Foreskin melanocyte (primary cell): ENCODE measurements at places on chromosomes 1 and 21.

DNA sequence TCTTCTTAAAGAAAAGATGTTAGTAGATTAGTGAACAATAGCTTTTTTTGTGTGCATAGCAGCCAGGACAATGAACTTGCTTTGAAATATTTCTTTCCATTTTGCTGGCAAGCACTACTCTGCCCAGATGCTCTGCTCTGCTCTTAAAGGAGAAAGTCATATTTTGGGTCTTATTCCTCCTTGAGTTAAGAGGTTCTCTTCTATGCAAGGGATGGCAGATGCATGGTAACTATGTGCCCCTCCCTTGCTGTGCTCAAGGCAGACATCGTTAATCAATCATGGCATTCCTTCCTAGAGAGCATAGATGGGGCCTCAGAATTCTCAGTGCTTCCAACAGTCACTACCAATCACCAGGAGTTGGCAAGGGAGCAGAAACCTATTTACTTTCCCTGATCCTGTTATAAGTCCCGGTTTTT lies 27.6 kb downstream of the NIPAL3 start:
- peak; percentile 86 for DNase-seq

DNA sequence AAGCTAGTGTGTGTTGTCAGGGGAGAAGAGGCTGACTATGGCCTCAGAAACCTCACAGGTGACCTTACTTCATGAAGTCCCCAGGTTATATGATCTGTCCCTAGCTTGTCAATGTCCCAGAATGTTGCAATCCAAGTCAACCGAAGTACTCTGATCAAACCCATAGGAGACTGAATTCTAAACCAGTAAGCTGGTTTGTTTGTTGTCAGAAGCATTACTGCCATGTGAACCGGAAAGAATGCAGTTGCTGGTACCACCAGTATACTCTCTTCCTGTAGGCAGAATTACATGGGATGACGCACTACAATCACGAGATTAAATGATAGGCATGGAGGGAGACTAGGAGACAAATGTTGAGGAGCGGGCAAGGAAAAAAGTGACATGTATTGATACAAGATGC lies 26.1 kb upstream of the MAN1A2 start:
- DNase-seq, result no peak

- no peak for DNase-seq
These were observed 232.1 kb downstream of the DUSP10 start for GRCh38 chr1:221509575-221510355.

- DNase-seq, result no peak
These were observed 14.9 kb downstream of the TTC34 start for GRCh38 chr1:2786329-2787162.

- DNase-seq, result no peak
These were observed 5.8 kb downstream of the SLC44A3 start for GRCh38 chr1:94825936-94826335.

DNA sequence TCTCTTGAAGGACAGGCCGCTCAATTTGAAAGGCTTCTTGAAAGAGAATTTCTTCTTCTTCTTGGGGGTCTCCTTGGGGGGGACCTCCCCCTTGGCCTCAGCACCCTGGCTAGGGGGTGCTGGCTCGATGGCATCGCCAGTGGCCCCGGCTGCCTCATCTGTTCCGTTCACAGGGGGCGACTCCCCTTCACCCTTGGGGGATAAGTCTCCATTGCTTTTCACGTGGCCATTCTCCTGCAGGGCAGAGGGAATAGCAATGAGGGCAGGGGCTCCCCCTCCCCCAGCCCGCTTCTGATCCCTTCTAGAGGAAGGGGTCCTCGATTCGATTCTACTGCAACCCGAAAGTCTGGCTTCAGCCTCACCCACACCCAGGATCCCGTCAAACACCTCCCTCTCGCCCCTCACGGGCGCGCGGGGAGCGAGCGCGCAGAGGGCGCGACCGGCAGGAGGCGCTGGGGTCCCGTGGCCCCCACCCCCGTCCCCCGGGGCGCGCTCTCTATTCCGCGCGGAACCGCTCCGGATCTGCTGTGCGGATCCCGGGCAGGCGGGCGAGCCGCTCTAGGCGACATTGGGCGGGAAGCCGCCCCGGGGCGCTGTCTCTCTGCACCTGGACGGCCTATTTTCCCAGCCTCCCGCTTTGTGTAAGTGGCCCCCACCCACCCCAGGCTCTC lies 1.0 kb downstream of the MARCKSL1 start:
- DNase-seq, result no peak

- DNase-seq, result no peak
These were observed 11.2 kb upstream of the HMGCS2 start for GRCh38 chr1:119779869-119780356.

GRCh38 chr1:24973315-24973714 lies 43.2 kb upstream of the RUNX3 start:
- no peak for DNase-seq

DNA sequence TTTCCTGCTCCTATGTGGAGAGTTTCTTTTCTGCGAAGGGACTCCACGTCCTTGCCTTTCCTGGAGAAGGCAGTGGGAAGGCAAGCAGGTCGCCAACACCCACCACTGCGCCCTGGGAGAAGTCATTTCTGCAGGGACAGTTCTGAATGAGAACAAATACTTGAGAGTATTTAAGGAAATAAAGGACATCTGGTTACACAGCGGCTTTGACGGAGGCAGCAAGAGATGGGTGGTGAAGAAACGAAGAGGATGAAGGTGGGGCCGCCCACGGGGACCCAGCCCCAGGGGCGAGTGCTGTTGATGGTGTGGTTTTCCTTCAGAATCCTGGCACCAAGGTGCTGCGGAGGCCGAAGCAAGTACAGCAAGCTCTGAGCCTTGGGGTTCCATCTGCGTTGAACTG lies 75.5 kb downstream of the PSMG1 start:
- DNase-seq, result no peak

GRCh38 chr1:226649780-226650179 lies 89.3 kb downstream of the ITPKB start:
- no peak for DNase-seq

GRCh38 chr1:41882068-41882477 lies 36.6 kb downstream of the HIVEP3 start:
- no peak for DNase-seq

DNA sequence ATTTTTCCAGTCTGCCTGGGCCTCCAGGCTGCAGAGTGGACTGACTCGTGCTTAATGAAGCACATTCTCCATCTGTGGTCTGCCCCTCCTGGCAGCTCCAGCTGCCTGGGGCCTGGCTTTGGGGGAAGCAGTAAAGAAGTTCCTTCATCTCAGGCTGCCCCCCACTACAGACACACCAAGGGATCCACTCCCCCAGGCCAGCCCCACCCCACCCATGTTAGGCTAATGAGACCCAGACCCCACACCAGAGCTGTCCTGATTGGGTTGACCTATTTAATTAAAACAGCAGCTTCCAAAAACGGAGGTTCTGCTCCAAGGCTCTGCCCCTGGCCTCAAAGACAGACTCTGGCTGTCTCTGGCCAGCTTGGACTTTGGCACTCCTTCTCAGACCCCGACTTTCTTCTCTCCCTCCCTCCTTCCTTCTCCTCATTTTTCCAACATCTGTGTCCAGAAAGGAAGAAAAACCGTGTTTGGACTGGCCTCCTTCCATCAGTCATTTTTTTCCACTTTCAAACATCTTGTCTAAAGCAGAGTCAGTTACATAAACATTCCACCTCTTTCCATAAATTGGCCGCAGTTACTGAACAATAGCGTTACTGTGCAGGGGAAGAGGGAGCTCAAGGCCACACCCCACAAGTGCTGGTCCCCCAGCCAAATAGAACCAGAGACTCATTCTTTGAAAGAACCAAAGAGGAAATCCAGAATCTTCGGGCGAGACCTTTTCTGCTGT lies 29.7 kb downstream of the SERTAD4 start:
- DNase-seq, result peak; percentile 78

DNA sequence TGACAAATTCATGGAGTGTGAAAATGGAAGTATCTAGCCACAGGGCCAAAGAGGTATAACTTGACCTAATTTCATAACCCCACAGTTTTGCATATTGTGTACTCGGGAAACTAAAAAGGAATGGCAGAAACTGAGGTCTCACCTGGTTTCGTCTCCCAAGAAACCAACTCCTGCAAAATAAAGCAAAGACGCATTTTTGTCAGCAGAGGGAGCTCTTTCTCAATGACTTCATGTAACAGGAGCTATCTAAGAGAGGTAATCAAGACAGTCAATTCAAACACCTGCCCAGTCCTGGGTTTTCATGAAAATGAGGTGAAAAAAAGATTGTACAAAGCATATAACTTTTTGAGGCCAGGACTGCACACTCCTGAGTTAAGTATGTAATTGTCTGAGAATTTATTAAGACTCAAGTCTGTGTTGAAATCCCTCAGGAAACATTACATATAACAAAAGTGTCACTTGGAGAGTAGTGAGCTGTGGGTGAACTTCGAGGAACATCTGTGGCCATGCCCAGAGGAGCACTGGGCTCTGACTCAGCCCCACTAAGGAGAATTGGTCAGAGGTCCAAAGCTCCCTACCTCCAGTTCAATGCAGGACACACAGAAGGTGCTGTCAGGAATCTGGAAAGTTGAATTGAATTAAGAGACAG lies 17.6 kb downstream of the FCRL4 start:
- peak; percentile 35 for DNase-seq

- DNase-seq, result no peak
These were observed 32.5 kb downstream of the LRRC3 start for GRCh38 chr21:44487831-44488230.

GRCh38 chr1:246772686-246773085 lies 48.5 kb downstream of the SCCPDH start:
- no peak for DNase-seq

DNA sequence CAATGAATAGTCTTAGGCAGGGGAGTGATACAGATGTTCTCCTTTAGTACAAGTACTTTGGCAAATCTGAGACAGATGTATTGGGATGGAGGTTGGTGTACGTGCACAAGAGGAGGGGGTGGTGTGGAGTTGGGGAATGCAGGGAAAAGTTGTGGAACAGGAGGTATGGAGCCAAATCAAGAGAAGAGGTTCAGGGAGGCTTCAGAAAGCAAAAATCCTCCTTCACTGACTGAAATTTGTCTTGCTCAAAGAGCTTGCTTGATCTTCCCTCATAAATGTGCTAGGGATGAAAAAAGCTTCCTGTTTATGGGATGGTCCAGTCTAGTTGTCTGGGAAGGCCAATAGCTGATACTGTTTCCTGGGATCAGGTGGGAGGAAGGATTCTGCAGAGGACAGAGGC lies 5.8 kb downstream of the RNF19B start:
- no peak for DNase-seq

GRCh38 chr1:83055391-83056170 lies 943.4 kb downstream of the TTLL7 start:
- no peak for DNase-seq

GRCh38 chr1:94101613-94102525 lies 19.1 kb downstream of the ABCA4 start:
- DNase-seq, result no peak

DNA sequence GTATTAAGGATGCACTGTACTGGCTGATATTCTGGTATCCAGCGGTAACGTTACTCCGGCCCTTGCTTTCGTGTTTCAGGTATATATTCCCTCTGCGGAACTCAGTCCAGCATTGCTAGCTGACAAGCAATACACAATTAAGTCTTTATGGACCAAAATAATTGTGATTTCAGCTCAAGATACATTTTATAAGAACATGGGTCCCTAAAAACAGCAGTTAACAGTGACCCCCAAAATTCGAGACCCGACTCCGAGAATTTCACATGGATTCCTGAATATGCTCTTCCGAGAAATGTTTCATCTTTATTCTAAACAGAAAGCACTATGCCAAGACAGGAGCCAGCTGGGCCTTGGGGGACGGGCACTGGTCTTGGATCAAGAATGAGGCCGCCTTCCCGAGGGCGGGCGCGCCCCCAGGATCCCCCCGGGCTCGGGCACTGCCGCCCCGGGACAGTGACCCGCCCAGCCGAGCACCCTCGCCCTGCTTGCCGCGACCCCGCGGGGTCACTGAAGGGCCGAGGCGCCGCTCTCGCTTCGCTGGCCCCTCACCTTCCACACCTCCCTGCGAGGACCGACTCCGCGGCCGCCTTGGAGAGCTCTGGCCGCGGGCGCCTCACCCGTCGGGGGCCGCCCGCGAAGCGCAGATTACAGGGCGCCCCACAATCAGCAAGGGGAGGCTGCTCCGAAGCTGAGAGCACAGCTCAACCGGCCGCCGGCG lies 610 bp downstream of the SCYL3 start:
- peak; percentile 17 for DNase-seq

- DNase-seq, result no peak
These were observed 28.4 kb upstream of the DMRTB1 start for GRCh38 chr1:53430779-53431178.

GRCh38 chr1:54885807-54886723 lies 930 bp downstream of the DHCR24 start:
- no peak for DNase-seq

GRCh38 chr1:117629625-117630422 lies 24.0 kb downstream of the TENT5C start:
- DNase-seq, result no peak

GRCh38 chr1:101311146-101311920 lies 74.5 kb downstream of the S1PR1 start:
- DNase-seq, result no peak

- DNase-seq, result no peak
These were observed 1327.9 kb downstream of the BRINP3 start for GRCh38 chr1:189149547-189150375.

DNA sequence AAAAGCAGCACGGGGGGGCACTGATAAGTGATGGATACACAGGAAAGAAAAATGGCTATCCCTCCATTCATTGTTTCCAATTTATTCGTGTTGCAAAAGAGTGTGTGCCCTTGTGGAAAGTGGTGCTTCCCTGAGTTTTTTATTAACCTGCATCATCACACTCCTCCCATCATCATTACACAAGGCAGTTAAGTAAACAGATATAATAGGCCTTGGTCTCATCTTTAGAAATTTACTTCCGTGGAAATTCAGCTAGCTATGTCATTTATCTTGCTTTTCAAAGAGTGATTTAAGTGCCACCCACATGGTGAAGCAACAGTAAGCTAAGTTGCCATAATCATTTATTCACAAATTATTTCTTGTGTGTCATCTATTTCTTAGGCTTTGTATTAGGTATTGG lies 473.3 kb downstream of the NEGR1 start:
- no peak for DNase-seq

GRCh38 chr1:64829411-64830029 lies 84.6 kb downstream of the RAVER2 start:
- DNase-seq, result no peak

DNA sequence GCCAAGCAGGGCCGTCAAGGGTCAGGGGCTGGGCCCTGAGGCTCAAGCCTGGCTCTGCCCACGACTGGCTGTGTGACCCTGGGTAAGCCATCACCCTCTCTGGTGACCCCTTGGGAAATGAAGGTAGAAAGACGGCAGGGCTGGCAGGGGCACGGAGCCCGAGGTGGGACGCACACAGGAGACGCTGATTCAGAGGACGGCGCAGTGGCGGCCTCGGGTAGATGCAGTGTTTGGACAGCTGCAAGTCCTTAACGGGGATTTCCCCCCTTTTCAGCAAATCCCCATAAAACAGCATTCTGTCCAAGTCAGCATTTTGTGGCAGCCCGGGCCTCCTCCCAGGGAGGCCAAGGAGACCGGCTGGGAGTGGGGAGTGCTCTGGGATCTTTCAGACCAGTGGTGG lies 16.7 kb downstream of the COL8A2 start:
- no peak for DNase-seq
